ENCODE measurements at places on chromosomes 4 and X. TPM values are rescaled to one million over a fixed set of nuclear protein-coding genes. Genes with fewer than 3 reads are reported as not detected.

Gene NKX6-1
- not detected for total RNA-seq

Gene RUFY3
- 38.4 TPM for total RNA-seq

Gene SRPX
- 8.0 TPM for total RNA-seq

Gene PABPC4L
- 3.7 TPM for total RNA-seq

Gene SPCS3
- total RNA-seq, result 67.4 TPM

DNA sequence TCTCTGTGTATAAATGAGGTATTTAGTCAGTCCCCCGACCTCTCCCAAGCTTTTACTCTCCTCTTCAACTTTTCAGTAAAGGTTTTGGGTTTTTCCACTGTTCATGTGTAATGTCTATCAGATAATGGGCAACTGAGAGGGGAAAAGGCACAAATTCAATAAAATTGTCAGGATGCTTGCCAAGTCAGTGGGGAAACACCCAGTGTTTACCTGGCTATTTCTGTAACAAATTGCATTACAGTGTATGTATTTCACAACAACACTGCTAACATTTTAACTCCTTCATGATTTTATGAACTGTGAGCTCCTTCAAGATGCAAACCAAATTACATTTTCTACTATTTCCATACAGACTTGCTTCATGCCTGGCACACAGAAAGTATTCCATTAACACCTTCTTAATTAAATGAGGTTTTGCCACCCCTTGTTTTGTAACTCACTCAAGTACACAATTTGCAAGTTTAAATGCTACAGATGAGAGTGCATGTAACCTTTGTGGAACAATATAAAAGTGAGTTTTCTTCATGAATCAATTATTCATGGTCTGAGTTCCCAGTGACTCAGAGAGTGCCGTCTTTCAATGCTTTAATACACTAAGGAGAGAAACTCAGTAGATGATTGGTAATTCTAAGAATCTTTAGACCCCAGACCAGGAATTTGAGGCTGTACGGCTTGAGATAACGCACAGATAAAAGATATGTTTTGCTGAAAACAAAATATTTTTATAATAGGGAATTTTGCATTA lies 149.8 kb upstream of the TLL1 start:
- DNase-seq, result no peak

DNA sequence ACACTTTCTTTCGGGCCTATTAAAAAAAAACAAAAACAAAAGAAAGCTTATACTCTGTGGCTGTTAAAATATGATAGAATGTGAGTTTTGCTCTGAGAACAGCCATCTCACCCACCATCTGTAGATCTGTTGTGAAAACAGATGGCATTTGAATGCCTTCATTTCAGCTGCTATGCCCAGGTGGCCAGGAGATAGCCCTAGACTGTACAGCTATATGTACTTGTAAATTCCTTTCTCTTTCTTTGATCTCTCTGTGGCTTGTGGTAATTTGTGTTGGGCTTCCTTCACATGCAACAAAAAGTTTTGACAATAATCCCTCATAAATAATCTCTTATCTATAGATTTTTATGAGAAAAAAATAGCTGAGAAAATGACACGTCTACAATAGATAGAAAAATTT lies 38.1 kb downstream of the PNPLA4 start:
- no peak for DNase-seq

- peak; percentile 83 for DNase-seq
These were observed 450 bp downstream of the ACSL1 start for GRCh38 chr4:184825141-184825895.

- peak; percentile 55 for DNase-seq
These were observed 12.6 kb downstream of the C4orf54 start for GRCh38 chr4:99645036-99645435.

- DNase-seq, result no peak
These were observed 417.6 kb upstream of the MAOA start for GRCh38 chrX:43238461-43238945.

DNA sequence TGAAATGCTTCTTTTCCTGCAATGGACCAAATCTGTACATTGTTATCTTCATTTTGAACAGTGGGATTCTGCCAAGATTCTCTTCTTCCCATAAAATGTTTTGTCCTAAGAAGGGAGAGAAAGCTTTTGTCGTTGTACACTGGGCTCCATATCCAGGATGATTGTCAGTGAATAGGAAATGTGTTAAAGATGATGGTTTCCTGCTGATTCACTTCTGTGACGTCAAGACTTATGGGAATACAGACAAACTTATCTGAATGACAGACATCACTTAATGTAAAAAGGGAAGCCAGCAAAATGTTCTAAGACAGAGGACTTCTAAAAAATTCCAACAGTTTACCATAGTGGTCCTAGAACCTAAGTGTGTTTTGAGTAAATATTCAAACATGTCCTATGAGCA lies 53.7 kb upstream of the HPF1 start:
- no peak for DNase-seq

Measured in H7 (cell line).